Stimulated activated CD8-positive, alpha-beta memory T cell treated with anti-CD3 and anti-CD28 coated beads, Interleukin-4, amount 100 ng/mL, for 4 hours (primary cell): ENCODE measurements at places on chromosomes 5 and 9.

- DNase-seq: peak; percentile 50
These were observed 18.7 kb upstream of the RNF130 start for GRCh38 chr5:180090098-180090768.

DNA sequence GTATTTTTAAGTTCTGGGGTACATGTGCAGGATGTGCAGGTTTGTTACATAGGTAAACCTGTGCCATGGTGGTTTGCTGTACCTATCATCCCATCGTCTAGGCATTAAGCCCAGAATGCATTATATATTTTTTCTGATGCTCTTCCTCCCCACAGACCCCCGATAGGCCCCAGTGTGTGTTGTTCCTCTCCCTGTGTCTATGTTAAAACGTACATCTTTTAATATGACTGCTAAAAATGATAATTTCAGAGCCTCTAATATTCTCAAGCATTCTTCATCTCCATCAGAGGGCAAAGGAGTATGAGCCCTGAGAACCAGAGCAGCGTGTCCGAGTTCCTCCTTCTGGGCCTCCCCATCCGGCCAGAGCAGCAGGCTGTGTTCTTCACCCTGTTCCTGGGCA, at the start of gene OR1J2:
TSS of gene OR1J2 (plus strand) at position 301 of the 400 bp plus-strand sequence. CDS start at position 301, 0 bp downstream.
- DNase-seq: no peak

DNA sequence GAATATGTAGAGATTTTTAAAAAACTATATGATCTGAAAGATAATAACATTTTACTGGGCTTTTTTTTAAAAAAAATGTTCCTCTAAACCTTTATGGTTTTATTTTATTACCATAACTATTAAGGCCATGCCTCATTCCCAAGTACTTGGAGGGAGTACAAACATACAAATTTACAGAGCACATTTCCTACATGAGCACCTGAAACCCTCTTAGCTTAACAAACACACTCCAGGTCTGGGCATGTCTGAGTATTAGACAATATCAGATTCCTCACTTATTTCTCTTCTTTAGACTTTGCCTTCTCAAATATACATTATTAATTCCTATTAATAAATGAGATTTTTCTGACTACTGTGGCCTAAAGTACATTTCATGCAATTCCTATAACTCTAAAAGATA, 319.2 kb downstream of the SLCO4C1 start:
- DNase-seq: no peak

GRCh38 chr5:89130851-89131250, 247.9 kb upstream of the MEF2C start:
- DNase-seq: no peak

- DNase-seq: no peak
These were observed 4.7 kb downstream of the CCIN start for GRCh38 chr9:36173861-36174260.

GRCh38 chr5:107387526-107388140, 283.1 kb downstream of the EFNA5 start:
- DNase-seq: no peak

- DNase-seq: no peak
These were observed 398.3 kb downstream of the ANXA1 start for GRCh38 chr9:73549991-73550390.

DNA sequence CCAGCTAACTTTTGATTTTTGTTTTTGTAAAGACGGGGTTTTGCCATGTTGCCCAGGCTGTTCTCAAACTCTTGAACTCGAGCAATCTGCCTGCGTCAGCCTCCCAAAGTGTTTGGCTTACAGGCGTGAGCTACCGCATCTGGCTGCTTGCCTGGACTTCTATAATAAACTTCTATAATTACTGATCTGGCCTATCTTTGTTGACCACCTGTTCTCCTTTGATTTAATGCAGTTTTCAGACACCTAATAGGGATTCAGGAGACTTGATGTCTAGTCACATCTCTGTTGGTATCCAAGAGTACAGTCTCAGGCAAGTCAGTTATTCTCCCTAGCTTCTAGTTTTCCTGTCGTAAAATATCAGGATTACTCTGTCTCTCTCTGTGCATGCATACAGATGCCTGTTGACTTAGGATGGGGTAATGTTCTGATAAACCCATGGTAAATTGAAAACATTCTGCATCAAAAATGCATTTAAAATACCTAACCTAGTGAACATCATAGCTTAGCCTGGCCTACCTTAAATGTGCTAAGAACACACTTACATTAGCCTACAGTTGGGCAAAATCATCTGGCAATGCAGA, 51.5 kb upstream of the NR3C1 start:
- DNase-seq: no peak

DNA sequence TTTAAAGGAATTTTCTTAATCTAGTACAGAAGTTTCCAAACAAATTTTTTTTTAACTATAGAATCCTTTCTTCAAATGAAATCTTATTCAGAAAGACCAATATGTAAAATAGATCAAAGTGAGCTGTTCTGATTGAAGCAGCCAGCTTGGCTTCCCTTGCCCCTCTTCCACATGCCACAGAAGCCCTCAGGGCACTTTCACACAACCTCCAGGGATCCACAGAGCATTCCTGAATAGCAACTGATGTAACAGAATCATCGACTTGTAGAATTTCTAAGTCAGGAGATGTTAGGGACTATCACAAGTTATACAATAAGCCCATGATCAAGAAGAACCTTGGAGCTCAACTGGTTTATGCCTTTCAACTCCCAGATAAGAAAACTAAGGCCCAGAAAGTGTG, 427.8 kb upstream of the C9orf72 start:
- no peak for DNase-seq
